ENCODE measurements at places on chromosomes 6 and 20.

DNA sequence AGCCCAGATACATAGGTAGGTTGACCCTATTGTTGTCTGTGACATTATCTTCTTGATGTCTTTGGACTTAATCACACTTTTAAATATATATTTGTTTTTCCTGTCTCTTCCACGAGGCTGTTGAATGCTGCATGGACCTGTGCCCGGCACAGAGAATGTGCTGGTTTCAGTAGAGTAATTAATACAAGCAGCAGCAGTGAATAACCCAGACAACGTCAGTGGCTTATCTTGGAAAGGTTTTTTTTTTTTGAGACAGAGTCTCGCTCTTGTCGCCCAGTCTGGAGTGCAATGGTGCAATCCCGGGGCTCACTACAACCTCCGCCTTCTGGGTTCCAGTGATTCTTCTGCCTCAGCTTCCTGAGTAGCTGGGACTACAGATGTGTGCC, 108.2 kb downstream of the CDH26 start:
- DNase-seq, result no peak

DNA sequence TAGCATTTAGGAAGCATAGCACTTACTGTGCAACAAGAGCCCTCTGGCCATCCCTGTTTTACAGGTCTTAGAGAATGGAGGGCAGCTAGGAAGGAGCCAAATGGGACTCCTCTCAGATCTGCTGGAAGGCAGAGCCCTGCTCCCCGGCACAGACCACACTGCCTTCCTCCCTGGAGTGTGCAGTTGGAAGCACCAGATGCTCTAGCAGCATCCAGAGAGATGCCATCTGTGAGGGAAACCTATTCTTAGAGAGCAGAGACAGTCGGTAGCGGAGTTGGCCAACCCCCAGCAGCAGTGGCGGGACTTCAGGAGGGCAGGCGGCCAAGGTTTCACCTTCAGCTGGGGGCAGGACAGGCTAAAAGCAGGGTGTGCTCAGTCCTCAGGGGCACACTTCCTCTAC, 16.7 kb upstream of the E2F1 start:
- no peak for DNase-seq

GRCh38 chr6:73858376-73858775, 162.4 kb downstream of the CD109 start:
- DNase-seq, result no peak

- no peak for DNase-seq
Measured at GRCh38 chr6:15536198-15536955, 126.5 kb downstream of the DTNBP1 start.

DNA sequence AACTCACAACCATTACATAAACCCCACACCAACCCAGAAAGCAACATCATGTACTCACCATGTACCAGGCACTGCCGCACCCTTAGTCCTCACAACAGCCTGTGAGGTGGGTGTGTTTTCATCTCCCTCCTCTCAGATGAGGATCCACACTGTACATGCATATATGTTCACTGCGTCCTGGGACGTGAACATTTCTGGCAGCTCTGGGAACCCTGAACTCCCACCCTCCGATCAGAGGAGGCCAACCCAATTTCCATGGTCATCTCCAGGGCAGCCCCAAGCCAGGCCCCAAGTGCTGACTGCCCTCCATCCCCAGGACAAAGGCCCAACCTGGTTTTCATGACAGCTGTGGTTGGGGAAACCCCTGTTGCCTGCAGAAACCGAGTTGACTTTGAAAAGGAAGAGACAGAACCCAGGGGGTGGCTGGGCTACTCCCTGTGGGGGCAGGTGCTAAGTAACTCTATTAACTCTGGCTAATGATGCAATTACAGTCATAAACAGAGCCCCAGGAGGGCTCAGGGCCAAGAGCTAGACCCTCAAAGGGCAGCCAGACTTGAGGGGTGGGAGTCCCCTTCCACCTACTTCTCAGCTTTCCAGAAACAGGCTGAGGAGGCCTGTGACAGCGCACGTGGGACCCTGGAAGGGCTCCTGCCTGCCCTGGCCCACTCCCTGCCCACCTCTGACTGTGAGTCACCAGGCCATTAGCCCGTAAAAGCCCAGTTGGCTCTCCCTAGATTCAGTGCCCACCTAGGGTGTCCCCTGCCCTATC, 2.6 kb downstream of the TFEB start:
- no peak for DNase-seq

GRCh38 chr6:52900536-52900935, 9.0 kb downstream of the GSTA3 start:
- DNase-seq, result no peak

DNA sequence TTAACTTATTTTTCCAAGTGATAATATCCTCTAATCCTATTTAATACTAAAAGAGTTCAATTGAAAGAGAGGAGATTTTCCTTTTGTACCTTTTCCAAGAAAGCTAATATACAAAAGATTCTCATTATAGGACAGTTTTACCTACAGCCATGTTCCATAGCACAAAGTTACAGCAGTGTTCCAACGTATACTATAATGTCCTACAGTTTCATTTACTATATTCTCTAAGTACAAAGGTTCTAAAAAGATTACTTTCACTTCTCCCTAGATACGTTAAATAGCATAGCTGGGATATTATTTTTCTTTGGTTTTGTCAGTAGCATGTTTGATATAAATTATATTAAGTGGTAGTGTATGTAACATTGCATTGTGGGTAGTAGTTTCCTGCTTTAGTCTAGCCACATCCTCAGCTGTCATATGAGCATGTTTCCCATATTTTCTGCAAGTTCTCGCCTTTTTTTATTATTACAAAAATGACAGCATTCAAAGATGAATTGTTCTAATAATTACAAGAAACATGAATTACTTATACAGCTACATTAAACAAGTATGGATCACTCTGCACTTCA, 4.4 kb upstream of the RUNX2 start:
- DNase-seq, result no peak

DNA sequence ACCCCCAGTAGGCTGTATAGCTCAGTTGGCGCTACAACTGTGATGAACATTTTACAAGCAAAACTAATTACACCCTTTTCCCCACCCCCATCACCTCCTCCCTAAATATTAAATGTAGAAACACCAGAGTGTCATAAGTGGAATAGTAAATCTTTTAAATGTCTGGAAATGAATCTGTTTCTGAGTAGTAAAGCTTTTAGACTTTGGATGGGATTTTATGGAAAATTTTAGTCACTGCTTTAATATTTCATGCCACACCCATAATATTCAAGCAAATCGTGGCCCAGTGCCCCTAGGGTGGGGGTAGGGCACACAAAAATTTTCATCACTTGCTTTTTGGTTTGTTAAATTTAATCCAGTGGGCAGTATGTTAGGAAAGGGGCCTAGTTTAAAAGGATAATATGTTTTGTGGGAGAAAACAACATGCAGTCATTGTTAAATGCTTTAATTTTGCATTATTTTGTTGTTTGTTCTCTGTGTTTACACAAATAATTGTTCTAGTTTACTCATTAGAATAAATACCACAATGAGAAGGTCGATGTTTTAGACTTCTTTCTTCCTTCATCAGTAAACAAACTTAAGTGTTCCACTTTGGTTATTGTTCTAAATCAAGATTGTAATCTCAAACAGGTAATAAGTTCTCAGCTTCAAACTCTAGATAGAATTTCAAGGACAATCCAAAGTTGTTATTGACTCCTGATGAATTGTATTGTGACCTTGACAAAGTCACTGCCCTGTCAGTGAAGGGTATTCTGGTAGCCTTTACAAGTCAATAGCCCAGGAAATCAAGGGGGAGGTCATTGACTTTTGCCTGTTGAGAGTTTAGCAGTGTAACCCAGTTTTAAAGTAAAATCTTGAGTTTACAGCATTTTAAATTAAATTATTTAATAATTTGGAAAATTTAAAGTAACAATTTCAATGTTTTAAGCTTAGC, 79.2 kb downstream of the CBFA2T2 start:
- DNase-seq, result no peak

GRCh38 chr6:73943930-73944652, 248.1 kb downstream of the CD109 start:
- DNase-seq, result no peak

GRCh38 chr6:56720882-56721281, 78.2 kb upstream of the DST start:
- no peak for DNase-seq

GRCh38 chr20:8133851-8134451, 1.9 kb downstream of the PLCB1 start:
- no peak for DNase-seq

- no peak for DNase-seq
Measured at GRCh38 chr6:43833223-43833995, 63.4 kb downstream of the VEGFA start.

- DNase-seq, result no peak
Measured at GRCh38 chr6:159074120-159074684, 29.4 kb upstream of the TAGAP start.

- DNase-seq, result no peak
Measured at GRCh38 chr20:62201173-62202082, 18.6 kb downstream of the MTG2 start.

- DNase-seq, result no peak
Measured at GRCh38 chr6:97557355-97557754, 274.3 kb upstream of the MMS22L start.

DNA sequence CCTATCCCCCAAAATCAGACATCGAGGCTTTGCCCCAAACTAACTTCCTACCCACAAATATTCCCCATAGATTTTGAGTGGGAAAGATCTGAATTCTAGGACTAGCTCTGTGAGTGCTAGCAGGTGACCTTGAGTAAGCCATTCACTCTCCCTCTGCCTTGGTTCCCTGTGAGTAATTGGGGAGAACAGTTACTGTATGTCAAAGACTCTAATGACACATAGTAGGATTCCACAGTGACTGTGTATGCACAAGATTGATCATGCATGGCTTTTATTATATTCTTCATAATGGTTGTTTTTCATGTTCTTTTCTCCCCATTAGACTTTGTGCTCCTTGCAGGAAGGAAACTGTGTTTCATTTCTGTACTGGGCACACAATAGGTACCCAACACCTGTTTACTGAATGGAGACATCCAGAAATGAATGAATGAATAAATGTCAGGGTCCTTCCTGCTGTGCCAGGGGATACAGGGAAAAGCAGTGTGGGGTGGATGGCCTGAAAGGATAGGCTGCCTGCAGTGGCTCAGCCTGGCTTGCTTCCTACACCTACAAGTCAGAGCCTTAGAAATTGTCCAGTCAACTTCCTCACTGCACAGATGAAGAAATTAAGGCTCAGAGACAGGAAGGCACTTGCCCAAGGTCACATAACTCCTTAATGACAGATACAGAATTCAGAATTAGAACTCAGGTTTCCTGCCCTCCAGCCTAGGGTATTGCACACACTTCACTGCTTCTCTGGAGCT, 901 bp upstream of the TMEM151B start:
- no peak for DNase-seq

- no peak for DNase-seq
Measured at GRCh38 chr20:18009116-18009515, 40.3 kb downstream of the MGME1 start.

GRCh38 chr20:51300104-51300503, 242.4 kb downstream of the NFATC2 start:
- DNase-seq, result no peak

Measured in ecto neural progenitor cell (in vitro differentiated cells).